ENCODE measurements at places on chromosomes 1 and 21. TPM values are rescaled to one million over a fixed set of nuclear protein-coding genes. Genes with fewer than 3 reads are reported as not detected.
A peak's percentile ranks its signal among the peaks of the same experiment; 100 is the strongest.

The CFHR2 gene
- not detected for total RNA-seq

The KRTAP10-3 gene
- not detected for total RNA-seq

The NUP210L gene
- total RNA-seq = not detected

GRCh38 chr1:18901952-18902522, 318 bp downstream of the ALDH4A1 start:
- DNase-seq = peak; percentile 8

DNA sequence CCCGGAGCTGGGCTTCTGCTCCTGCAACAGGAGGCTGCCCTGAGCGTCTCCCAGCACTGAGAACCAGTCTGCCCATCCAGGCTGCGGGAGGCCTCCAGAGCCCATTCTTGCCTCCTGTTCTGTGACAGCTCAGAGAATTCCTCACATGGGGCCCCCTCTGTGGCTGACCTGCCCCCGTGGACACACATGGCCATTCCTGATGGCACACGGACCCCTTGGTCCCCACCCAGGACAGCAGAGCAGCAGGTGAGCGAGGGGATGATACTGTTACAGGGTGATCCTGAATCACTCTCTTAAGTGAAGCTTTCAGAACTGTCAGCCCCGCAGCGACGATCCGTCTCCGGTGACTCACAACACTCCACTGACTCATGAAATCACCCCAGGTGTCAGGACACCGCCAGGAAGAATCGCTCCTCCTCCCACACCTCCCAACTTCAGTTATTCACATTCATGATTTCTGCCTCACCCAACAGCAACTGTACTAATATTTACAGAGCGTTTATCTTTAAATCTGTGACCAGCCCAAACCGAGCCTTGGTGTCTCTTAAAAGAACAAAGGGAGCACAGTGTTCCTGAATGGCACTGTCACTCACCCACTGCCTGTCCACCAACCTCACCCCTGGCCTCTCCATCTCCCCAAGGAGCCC, 22.5 kb downstream of the CHD5 start:
- peak; percentile 69 for DNase-seq

- peak; percentile 70 for DNase-seq
These were observed 35.8 kb downstream of the SLC2A1 start for GRCh38 chr1:42922687-42923366.

DNA sequence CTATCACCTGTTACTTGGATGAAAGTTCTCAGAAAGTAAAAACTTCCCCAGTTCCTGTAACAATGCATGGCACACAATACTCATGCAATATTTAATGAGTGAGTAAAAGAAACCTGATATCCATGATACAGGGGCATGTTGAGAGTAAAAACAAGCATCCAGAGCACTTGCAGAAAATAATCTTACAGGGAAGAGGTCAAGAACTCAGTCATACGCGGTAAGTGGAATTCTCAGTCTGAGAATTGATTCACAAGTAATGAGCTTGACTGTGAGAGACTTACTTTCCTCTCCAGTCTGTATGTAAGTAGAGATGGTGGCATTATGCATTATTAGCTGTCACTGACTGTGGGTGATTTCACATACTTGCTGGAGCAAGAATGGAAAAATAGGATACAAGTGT, 976.9 kb downstream of the BRINP3 start:
- no peak for DNase-seq

- no peak for DNase-seq
These were observed 7.0 kb upstream of the CCT8 start for GRCh38 chr21:29080454-29080941.
